Endothelial cell of coronary artery (primary cell): ENCODE measurements at places on chromosomes 12 and 14. TPM values are rescaled to one million over a fixed set of nuclear protein-coding genes. Genes with fewer than 3 reads are reported as not detected.

The CELA1 gene
- not detected in 2 replicates for total RNA-seq

The TMEM30B gene
- total RNA-seq: under 0.01 and 0.09 TPM in 2 replicates

The GPR162 gene
- total RNA-seq: 6.4 and 10.2 TPM in 2 replicates

The AICDA gene
- total RNA-seq: not detected in 2 replicates

The TSPAN11 gene
- 0.09 and 1.5 TPM in 2 replicates for total RNA-seq
